G401 (cell line): ENCODE measurements at places on chromosomes 5 and 9.

DNA sequence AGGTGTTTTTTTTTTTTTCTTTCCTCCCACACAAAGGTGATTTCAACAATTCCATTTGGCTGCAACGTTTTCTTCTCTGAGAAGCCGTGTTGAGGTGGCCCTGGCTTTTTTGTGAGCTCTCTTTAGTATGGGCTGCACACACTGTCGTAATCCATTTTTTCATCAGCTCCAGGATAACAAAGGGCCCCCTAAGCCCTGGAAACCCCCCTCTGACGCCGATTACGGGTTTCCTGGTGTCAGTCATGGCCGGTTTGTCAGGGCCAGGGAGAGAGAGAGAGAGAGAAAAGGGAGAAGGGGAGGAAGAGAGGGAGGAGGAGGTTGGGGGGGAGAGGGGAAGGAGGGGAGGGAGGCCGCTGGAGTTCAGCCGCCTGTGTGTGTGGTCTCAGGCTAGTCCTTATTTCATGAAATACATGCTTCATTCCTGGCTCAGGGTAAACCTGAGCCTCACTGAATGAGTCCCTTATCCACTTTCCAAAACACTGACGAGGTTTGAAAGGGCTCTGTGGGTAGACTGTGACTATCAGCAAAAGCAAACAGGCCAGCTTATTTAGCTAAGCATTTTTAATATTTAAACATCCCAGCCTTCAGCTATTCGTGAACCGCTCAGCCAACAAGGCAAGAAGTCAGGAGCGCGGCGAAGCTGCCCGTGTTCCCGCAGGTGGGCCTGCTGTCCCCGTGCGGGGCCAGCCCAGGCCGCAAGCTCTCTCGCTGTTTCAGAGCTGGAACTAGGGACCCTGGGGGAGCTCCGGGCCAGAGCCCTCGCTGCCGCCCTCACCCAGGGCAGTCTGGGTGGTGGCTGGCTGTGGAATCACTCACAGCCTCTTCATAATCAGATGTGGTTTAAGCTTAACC lies 172.8 kb downstream of the ERCC6L2 start:
- peak; percentile 43 for DNase-seq

DNA sequence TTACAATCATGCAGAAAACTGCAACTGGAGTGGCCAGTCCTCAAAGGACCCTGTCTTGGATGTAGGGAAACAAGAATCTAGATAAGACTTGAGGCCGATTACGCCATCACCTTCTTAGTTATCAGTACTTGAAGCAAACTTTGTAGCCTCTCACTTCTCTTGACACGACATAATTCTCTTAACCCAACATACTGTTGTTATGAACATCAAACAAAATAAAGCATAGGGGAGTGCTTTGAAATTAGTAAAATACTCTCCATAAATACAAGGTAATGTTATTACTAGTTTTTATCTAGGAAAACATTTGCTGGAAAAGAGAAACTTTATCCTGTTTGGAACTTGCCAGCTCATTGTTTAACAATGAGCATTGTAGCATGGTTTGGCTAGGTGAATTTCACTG lies 574.9 kb upstream of the DMAC1 start:
- DNase-seq = no peak

DNA sequence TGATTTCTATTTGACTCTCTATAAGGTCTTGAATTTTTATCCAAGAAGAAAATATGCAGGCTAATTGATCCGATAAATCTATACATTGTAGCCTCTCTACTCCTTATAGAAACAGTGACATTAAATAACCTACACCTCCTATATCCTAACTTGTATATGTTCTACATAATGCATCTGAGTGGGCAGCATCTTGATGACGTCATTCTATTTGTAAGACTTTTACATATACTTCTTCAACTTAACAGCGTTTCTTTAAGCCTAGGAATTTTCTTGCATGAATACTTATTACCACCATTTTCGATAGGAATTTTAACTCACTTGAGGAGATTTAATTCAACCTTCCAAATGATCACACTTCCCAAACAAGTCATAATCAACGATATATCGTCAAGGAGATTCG lies 869.0 kb downstream of the PTPRD start:
- no peak for DNase-seq

DNA sequence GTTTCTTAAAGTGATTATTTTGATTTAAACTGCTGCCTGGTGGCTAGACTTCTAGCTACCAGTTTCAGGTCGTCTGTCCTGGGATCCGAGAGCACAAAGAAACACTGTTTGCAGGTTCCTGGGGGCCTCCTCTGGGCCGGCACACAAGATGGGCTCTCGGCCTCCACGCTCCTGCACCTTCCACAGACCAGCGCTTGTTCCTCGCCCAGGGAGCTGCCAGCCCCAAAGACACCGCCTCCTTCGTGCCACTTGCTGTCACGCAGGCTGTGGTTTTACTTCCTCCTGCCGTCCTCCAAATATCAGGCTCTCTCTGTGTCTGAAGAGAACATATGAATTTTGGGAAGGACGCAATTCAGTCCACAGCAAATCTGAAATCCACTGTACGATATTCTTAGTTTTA lies 105.8 kb downstream of the ROR2 start:
- no peak for DNase-seq

DNA sequence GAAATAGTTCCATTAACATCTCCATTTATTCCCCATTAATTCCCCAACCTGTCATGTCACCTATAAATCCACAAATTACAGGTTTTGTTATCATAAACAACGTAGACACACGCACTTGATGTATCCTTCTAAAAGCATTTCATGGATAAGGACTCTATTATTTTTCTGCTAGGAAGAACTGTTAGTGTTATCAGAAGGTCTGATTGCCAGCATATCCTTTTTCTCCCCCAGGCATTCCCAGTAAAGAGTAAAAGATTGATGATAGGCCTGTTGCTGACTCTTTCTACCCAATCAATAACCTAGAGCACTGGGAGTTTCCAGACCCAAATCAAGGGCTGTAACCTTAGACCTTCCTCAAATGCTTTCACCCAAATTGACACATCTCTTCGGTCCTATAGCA lies 60.8 kb downstream of the RFK start:
- DNase-seq = no peak
